ENCODE measurements at places on chromosomes 11 and 22.
A peak's percentile ranks its signal among the peaks of the same experiment; 100 is the strongest.

DNA sequence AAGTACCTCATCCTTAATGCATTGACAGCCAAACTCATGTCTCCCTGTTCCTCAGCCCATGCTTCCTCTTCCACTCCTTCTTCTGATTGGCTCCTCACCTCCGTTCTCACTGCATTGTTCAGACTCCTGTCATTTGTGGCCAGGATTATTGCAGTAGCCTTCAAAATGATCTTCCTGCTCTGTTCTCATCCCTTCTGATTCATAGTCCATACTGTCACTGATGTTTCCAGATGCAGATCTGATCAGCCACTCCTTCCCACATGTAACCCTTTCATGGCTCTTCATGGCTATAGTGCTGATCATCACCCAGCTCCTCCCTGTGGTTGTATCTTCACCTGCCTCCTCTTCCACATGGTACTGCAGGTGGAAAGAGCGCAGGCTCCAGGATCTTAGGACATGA, 71.7 kb downstream of the DEPDC5 start:
- no peak for DNase-seq

DNA sequence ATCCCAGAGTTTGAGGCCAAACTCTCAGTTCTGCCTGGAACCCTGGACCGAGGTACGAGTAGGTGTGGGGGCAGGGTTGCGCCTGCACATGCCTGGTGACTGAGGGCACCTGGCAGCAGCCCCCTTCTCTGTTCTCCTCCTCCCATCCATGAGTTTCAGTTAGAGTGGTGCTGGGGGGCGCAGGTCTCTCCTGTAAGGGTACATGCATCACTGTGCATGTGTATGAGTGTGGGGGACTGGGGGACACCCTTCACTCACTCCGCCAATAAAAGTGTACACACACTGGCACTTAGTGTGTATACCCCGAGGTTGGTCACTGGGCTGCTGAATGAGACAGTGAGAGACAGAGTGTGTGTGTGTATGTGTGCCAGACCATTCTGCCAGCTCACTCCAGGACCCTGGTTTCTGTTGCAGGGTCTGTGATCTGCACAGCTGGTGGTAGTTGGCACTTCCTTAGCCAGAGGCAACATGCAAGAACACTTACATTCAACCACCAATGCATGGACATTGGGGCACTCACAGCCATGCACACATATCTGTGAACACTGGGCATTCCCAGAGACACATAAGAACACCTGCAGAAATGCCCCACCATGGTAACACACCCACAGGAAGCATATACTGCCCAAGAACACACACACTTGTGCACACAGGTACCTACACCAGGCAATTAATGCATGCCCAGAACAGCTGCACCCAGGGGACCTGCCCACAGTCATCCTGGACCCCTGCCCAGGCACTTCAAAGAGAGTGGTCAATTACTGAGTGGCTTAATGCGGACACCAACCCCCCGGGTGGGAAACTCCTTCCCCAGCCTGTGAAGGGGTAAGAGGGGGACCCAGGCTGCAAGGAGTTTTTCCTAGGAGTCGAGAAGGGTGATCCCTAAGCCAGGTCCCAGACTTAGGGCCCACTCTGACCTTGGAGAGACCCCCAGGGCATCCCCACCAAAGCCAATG, 1.2 kb upstream of the NRXN2 start:
- no peak for DNase-seq

DNA sequence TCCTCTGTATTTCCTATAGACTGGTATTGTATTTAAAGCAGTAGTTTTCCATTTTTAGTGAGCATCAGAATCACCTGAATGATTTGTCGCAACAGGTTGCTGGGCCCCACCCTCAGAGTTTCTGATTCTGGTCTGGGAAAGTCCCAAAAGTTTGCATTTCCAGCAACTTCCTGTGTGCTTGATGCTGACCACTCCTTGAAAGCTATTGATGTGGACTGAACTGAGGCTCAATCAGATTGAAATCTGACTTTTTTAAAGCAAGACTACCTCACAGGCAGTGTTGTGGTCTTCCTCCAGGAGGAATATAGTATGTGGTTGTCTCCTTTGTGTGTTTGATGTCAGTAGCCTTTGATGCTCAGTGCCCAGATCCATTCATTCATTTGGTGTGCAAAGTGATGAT, 17.2 kb upstream of the MPZL2 start:
- DNase-seq: no peak

- DNase-seq: no peak
Observed at GRCh38 chr11:57460022-57460757, at the start of gene RTN4RL2. Gene RTN4RL2, plus strand, starts transcription at chr11:57460528. Its CDS starts 338 bp downstream, at chr11:57460866.

DNA sequence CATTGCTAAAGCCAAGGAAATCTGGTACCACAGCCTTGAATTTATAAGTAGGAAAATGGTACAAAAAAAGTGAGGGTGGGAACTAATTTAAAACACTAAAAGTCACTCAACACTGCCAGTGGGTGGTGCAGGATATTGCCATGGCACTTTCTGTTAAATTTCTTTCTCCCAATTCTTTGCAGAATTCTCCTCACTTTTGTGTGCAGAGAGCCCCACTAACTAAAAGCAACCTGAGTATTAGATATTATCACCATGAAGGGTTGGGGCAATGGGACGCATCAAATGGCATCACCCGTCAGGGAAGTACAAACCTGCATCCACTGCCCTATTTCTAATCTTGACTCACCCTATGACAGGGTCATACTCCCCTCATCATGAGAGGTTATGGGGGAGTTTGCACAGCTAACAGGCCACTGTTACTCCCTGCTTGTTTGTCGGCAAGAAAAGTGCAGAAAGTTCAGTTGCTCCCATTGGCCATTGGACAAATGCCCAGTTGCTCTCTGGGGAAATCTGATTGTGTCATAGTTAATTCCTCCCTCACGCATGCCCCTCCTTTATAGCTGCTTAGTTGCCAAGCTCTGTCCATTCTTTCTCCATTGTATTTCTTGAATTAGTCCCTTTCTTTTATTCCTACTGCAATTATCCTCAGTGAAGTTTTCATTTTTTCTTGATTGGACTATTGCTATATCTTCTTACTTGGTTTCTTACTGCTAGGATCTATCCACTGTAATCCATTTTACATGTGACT, 93.8 kb upstream of the BLID start:
- no peak for DNase-seq

GRCh38 chr11:25755918-25756584, 575.9 kb upstream of the ANO3 start:
- DNase-seq: no peak

DNA sequence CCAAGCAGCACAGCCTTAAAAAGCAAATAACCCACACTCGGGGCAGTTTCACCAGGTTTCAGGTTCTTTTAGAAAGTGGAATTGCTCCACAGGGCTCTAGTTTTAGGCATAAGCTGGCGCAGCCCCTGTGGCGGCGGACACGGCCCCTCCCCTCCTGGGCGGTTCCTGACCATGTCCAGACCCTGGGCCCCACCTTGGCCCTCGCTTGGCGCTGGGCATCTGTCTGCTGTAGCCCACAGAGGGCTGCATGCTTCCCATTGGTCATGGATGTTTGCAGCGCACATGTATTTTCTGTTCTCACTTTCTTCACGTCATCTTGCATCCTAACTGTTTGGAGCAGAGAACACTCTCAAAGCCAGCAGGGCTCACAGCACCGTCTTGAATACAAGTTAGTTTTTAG, 244.3 kb downstream of the BRD1 start:
- no peak for DNase-seq

DNA sequence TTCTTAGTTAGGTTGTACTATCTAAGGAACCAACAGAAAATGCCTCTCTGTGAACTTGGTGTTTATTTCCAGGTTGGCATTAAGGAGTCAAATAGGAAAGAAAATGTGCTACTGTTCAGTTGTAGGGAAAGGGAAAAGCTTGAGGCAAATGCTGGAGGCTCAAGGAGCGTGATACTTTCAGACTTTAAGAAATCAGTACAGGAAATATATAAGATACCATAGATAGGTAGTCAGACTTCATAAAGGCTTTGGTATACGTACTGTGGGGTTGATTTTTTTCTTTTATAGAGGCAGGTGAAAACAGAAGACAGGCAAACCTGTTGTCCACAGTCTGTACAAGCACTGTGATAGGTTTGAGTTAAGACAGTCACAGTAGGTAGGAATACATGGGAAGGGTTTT, 30.8 kb downstream of the EP300 start:
- DNase-seq: no peak

- no peak for DNase-seq
Observed at GRCh38 chr11:95732930-95733602, 56.5 kb downstream of the FAM76B start.

DNA sequence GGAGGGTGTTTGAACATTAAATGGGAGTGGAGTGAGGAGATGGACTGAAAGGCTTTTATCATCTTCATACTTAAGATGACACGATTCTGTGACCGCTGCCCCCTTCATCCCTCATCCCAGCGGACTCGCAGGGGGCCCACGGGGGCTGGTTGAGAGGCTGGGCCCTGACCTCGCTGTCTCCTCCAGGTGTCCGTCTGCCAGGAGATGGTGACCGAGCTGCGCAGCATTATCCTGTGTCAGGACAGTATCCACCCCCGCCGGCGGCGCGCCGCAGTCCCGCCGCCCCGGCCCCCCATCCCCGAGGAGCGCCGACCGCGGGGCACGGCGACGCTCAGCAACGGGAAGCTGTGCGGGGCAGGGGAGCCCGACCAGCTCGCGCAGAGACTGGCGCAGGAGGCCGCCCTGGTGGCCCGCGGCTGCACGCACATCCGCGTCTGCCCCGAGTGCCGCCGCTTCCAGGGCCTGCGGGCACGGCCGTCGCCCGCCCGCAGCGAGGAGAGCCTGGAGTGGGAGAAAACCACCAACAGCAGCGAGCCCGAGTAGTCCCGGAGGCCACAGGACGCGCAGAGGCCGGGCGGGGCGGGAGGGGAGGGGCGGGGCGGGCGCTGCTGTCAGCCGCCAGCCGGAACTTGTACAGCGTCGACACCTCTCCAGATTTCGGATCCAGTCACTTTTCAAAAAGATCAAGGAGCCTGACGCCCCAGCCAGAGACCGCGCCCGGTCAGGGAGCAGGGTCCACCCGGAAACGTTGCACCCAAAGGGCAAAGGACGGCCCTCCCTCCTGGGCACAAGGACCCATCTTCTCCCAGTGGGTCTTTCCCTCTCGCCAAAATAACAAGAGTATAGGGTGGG, 38.0 kb upstream of the TBCEL start:
- peak; percentile 5 for DNase-seq

DNA sequence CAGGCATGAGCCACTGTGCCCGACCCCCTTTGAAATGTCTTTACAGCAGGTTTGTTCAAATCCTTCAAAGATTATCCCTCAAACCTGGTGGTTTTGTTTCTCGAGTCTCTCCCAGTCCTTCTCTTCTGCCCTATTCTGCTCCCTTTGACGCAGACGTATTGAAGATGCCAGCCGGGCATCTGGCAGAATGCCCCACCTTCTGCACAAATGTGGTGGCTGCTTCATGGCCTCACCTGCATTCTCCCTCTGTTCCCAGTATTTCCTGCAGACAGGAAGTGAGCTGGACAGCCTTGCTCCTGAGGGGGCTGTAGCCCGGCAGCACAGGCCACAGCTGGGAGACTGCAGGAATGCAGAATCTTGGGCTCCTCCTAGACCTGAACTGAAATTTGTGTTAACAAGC, 4.8 kb upstream of the NAP1L4 start:
- DNase-seq: no peak

GRCh38 chr11:115321605-115322289, 182.5 kb downstream of the CADM1 start:
- peak; percentile 45 for DNase-seq

- no peak for DNase-seq
Observed at GRCh38 chr11:91625495-91625894, 599.1 kb upstream of the FAT3 start.

- no peak for DNase-seq
Observed at GRCh38 chr11:76856106-76856505, 4.6 kb upstream of the ACER3 start.

- DNase-seq: peak; percentile 62
Observed at GRCh38 chr22:50114221-50115021, 24.6 kb downstream of the MOV10L1 start.

GRCh38 chr22:39233710-39234471, 10.9 kb downstream of the PDGFB start:
- no peak for DNase-seq

GRCh38 chr11:61048368-61049062, 53.8 kb upstream of the CD5 start:
- no peak for DNase-seq

DNA sequence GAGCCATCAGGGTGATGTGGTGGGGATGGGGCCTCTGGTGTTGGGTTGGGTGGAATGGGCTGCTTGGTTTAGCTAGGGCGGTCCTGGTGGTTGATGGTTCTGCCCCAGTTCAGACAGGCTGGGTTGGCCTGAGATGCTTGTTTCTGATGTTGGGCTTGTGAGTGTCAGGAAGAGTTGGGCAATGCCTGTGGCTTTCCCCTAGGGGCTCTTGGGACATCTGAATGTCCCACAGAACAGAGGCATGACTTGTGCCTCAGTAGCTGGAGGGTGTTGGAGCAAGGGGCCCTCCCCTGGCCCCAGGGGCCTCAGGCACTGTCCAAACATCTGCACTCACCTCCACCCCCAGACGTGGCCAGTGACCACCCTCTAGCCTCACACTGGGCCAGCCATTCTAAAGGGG, 14.0 kb upstream of the CTSD start:
- DNase-seq: no peak

DNA sequence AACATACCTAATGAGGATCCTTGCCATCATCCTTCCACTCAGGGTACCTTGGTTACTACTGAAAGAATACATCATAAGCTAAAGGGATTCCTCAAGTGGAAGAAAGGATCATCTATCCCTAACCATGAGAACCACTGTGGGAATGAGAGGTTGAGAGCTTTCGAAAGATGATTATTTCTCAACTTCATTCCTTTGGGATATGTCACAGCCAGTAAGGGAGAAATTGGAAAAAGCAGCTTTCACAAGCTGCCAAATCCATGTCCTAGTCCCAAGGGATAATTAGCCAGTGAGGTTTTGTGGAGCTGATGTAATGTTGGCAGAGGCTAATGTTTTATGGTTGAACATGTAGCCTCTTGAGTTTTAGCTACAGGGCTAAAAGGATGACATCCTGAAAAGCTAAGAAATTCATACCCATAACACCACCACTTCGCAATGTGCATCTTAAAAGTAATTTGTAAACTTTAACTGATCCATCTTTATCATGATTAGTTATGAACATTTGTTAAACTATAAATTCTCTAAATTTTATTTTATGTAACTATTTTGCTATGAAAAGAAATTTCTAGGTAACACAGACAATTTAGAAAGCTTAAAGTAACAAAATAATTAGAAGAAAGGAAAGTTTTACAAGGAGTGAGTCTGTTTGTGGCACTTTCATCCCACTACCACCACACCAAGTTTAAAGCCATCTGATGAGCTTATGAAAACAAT, 123.9 kb downstream of the MRTFA start:
- peak; percentile 100 for DNase-seq

GRCh38 chr11:75076671-75077070, 20.0 kb downstream of the OR2AT4 start:
- no peak for DNase-seq

DNA sequence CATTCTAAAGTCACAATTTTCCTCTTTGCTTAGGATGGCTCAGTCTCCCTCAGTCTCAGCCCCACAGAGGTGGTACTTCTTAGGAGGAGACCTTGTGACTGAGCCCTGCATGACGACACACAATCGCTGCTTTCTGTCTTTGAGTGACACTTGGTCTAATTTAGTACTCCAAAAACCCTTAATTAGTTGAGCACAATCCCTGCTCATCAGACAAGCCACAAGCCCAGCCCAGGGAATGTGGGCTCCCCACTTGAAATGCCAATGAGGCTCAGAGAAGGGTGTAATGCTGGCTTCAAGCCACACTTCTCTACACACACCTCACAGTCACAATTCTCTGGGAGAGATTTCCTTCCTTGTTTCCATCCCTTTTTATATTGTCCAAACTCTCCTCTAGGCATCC, 101.8 kb downstream of the FEZ1 start:
- DNase-seq: no peak

GRCh38 chr11:121515335-121515671, 62.5 kb upstream of the SORL1-AS1 start:
- DNase-seq: no peak

Data from fibroblast of skin of left biceps (primary cell).